Heart left ventricle (tissue), 16 donors: ENCODE measurements at places on chromosomes 11 and 22. TPM values are rescaled to one million over a fixed set of nuclear protein-coding genes. Genes with fewer than 3 reads are reported as not detected.

DNA sequence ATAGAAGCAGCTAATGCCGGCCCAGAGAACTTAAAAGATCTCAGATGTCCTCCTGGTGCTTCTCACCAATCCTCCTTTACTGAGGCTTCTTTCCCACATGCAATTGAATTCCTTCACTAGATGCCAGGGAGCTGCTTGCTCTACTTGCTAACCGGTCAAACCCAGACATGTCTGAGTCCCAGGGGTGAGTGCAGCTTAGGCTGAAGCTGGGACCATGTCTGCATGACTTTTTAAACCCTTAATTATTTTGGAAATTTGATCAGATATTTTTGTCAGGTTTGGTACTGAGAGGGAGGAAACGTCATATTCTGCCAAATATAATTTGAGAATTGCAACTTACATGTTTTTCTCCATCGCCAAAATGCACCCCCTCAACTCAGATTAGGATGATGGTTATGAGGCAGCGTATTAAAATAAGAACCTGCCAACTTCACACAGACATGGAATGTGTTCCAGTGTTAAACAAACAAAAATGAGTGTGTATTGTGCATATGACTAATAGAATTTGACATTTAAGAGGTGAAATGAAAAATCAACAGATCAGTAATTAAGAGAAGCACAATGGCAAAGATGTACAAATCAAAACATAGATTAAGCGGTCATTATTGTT is 529.5 kb downstream of the ETS1 start:
- H3K4me1 ChIP-seq: no peaks in the 10 kb centered on the region
- H3K36me3 ChIP-seq: no peaks in the 10 kb centered on the region
- H3K4me3 ChIP-seq: no peak overlapping the region

DNA sequence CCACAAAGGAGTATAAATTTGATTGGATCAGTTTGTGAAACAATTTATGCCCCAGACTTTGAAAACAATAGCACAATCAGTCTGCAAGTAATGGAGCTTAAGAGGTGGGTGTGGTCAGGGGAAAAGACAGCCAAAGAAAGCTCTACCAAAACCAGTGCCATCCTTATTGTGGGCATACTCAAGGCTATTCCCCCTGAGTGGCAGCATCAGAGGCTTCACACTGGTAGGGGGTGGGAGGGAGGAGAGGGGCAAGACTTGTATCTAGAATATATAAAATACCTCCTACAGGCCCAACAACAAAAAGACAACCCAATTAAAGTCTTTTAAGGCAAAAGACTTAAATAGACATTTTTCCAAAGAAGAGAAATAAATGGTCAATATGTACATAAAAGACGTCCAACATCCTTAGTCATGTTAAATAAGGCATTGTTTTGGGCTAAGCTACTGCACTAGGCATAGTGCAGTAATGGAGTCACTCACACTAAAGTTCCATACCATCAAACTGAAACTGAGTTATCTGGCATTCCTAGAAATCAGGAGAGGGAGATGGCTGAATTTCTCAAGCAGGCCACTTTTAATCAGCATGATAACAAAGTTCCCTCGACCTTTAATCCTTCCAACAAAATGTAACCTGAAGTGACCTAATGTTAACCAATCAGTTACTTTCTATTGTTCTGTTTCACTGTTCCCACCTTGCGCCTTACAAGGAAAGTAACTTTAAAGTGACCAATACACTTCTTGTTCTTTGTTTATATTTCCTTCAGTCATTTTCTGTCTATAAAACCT is 24.8 kb downstream of the NARS2 start:
- no peaks in the 10 kb centered on the region for H3K27me3 ChIP-seq
- H3K4me1 ChIP-seq: no peaks in the 10 kb centered on the region
- H3K4me3 ChIP-seq: no peak overlapping the region
- no peaks in the 10 kb centered on the region for H3K36me3 ChIP-seq
- DNase-seq: no peak

GRCh38 chr11:77660947-77661346 is 23.4 kb upstream of the CLNS1A start:
- no peaks in the 10 kb centered on the region for H3K27me3 ChIP-seq
- DNase-seq: no peak
- no peaks in the 10 kb centered on the region for H3K4me1 ChIP-seq
- H3K36me3 ChIP-seq: no peaks in the 10 kb centered on the region
- no peak overlapping the region for H3K4me3 ChIP-seq

GRCh38 chr22:38871360-38872171 is 450 bp downstream of the CBX6 start:
- no peak for DNase-seq
- peak overlapping the region; percentile 98 for H3K4me3 ChIP-seq
- peaks cover 8% of the 10 kb centered on the region for H3K36me3 ChIP-seq
- H3K4me1 ChIP-seq: peaks cover 42% of the 10 kb centered on the region

DNA sequence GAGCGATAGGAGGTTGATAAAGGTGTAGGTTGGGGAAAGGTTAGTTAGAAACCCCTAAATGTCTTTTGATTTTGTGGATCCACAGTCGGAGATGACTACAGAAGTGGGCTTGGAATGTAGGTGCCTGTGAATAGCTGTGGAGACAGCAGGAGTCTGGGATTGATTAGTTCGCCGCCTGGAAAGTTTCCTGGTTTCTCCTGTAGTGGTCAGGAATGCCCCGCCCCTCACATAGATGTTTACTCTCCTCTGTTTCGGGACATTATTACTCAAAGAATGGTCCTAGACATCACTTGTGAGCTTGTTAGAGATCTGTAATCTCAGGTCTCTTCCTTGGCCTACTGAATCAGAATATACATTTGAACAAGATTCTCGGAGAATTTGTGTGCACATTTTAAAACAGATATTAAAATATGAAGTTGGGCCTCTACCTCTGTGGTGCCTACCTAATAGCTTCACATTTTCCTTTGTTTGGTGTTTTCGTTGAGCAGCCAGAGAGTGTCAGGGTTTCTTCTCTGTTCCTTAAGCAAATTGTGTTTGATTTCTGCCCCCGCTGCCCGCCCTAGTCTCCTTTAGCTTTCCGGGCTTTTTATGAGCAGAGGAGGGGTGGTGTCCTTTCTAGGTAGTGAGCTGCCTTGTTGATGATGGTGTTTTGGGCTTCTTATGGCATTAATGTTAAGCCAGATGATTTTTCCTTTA is 89.4 kb downstream of the PPP6R3 start:
- H3K27ac ChIP-seq: peak overlapping the region; percentile 8
- H3K4me3 ChIP-seq: no peak overlapping the region
- no peak for DNase-seq
- H3K36me3 ChIP-seq: peaks cover 14% of the 10 kb centered on the region

DNA sequence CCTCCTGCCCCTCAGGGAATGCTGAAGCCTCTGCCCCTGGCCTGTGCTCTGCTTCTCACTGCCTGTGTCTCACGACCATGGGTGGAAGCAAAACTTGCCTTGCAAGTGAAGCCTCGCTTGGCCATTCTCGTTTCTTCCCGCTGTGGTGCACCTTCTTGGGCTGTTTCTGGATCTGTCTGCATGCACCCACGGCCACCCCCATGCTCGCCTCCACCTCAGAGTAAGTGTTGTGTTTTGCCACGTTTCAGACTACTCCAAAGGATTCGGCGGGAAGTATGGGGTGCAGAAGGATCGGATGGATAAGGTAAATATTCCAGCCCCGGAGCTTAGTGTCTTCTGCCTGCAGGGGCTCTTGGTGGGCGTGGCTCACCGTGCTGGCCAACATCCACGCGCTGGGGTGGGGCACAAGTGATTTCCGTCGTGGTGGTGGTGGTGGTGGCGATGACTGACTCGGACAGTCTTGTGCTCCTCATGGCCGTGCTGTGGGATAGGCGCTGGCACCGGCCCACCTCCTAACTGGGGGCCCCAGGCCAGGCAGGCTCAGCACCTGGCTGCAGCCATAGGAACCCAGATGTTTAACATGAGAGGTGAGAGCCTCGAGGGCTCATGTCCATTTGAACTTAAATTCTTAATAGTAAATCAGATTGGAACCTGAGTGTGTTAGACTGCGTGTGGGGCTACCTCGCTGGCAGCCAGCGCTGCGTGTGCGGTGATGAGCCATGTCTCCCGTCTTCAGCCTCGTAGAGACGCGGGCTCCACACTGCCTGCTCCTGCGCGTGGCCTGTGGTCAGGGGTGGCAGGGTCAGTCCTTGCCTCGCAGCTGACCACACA is 24.6 kb downstream of the CTTN start:
- H3K4me1 ChIP-seq: no peaks in the 10 kb centered on the region
- no peak for DNase-seq
- no peak overlapping the region for H3K4me3 ChIP-seq
- H3K36me3 ChIP-seq: peaks cover 100% of the 10 kb centered on the region
- no peaks in the 10 kb centered on the region for H3K27me3 ChIP-seq

DNA sequence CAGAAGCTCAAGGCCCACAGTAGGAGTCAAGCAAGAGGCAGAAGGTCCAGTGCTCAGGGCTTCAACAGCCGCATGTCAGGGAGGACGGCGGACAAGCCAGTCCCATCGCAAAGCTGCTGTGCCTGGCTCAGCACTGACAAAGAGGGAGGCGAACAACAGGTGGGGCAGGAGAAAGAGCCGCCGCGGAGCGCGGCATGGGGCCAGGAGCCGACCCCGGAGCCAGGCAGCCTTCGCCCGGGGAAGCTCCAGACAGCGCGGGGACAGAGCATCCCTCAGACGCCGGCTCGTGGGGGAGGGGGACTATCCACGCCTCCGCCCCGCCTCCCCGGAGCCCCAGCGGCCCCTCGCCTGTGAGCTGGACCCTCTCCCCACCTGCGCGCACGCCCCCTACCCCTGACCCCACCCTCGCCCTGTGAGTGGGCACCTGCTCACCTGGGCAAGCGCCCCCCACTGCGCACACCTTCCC is 369 bp downstream of the DHCR7 start:
- peak overlapping the region; percentile 84 for H3K4me3 ChIP-seq
- no peak for DNase-seq
- no peaks in the 10 kb centered on the region for H3K36me3 ChIP-seq
- H3K4me1 ChIP-seq: peaks cover 12% of the 10 kb centered on the region
- no peaks in the 10 kb centered on the region for H3K27me3 ChIP-seq

DNA sequence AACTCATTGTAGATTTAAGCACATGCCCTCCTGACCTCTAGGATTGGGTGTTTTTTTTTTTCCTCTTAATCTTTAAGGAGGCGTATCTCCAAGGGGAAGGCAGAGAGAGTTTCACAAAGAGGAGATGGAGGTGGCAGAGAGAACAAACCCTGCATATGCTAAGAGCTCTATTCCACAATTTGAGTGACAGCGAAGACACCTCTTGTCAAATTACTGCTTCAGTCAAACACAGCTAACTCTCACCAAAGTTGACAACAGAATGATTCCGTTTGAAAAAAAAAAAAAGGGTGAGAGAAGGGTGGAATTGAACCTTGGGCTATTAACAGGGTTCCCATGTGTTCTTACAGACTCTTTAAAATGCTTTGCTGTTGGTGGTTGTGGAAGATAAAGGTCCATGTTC is 112.6 kb downstream of the NXPE2 start:
- no peaks in the 10 kb centered on the region for H3K27me3 ChIP-seq
- peaks cover 3% of the 10 kb centered on the region for H3K4me1 ChIP-seq
- no peak overlapping the region for H3K27ac ChIP-seq
- H3K36me3 ChIP-seq: no peaks in the 10 kb centered on the region

DNA sequence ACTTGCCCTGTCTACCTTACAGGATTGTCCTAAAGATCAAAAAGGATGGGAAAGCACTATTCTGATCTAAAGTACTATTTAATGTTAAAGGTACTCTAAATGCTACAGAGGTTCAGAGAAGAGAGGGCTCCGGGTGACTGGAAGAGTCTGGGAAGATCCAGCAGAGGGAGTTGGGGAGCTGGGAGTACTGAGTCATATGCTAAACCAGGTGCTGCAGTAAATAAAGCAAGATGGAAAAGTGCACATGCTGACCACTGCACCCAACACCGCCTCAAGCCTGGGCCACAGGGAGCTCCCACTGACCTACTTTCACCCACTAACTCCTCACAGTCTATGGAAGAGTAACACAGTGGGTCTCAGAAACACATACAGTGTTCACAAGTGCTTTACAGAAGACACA is 49.3 kb downstream of the WT1 start:
- H3K36me3 ChIP-seq: no peaks in the 10 kb centered on the region
- H3K27ac ChIP-seq: peak overlapping the region; percentile 42
- H3K27me3 ChIP-seq: no peaks in the 10 kb centered on the region
- H3K4me1 ChIP-seq: peaks cover 6% of the 10 kb centered on the region

DNA sequence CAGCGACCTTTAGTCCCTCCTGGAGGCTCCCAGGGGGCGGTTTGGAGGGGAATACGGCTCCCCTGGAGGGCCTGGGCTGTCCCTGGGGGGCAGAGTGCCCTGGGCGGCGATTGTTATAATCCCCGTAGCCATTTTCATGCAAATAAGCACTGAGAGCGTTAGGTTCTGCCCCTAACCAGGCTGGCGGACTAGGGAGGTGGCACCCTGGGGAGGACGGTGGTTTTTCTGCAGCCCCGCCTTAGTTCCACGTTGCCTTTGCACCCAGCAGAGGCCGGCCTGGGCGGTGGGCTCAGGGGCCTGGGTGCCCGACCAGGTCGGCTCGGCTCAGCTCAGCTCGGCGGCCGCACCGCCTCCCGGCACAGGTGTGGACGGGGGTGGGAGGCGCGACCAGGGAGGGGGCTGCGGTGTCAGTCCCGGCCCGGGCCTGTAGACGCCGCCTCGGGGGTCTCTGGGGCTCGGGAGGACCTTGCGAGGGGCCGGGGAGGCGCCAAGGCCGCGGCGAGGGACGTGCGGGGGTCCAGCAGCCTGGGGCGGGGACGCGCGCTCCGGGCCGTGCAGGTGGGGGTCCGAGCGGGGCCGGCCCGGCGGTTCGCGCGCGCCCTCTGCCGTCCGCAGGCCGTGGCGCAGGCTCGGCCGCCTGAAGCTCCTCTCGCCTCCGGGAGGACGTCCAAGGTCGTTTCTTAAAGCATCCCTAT is 2.3 kb upstream of the DUSP8 start:
- peaks cover 37% of the 10 kb centered on the region for H3K4me1 ChIP-seq
- H3K4me3 ChIP-seq: peak overlapping the region; percentile 46
- DNase-seq: peak; percentile 60

GRCh38 chr22:30252411-30253204 is 6.0 kb upstream of the LIF start:
- H3K36me3 ChIP-seq: no peaks in the 10 kb centered on the region
- H3K4me3 ChIP-seq: no peak overlapping the region
- H3K4me1 ChIP-seq: no peaks in the 10 kb centered on the region
- no peak for DNase-seq
- H3K27ac ChIP-seq: peak overlapping the region; percentile 70

DNA sequence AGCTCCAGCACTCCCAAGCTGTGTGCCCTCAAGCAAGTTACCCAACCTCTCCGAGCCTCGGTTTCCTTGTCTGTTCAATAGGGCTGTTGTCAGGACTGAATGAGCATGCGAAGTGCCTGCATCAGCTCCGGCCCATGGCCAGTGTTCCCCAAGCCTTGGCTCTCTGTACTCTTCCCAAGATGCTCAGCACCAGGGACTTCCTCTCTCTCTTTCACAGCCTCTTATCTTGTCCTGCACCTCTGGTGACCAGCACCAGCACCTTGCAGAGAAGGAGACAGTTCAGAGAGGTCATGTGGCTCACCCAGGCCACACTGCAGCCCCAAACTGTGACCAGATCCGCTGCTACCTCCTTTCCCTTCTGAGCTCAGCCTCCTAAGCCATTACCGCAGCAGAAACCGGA is 120.3 kb upstream of the ANO1 start:
- H3K4me1 ChIP-seq: no peaks in the 10 kb centered on the region
- H3K36me3 ChIP-seq: no peaks in the 10 kb centered on the region
- DNase-seq: no peak
- H3K27me3 ChIP-seq: no peaks in the 10 kb centered on the region
- H3K27ac ChIP-seq: no peak overlapping the region

Gene ZNF215
- total RNA-seq: not detected

Gene GPHA2
- total RNA-seq: not detected

Gene OR5T2
- not detected for total RNA-seq

Gene PTPN5
- total RNA-seq: 7.4 TPM
